Left renal pelvis (tissue), 4 donors: ENCODE measurements at places on chromosomes 6 and 20. TPM values are rescaled to one million over a fixed set of nuclear protein-coding genes. Genes with fewer than 3 reads are reported as not detected.

The ELOVL2 gene
- polyA plus RNA-seq = 9.8 TPM

The TSHZ2 gene
- 14.1 TPM for polyA plus RNA-seq

The VWA7 gene
- polyA plus RNA-seq = 1.5 TPM

- DNase-seq = no peak
Observed at GRCh38 chr20:38196592-38196991, 31.5 kb upstream of the TGM2 start.

- no peak for DNase-seq
Observed at GRCh38 chr20:8711501-8711900, 357.4 kb upstream of the PLCB4 start.

GRCh38 chr6:38827024-38827423 is 111.9 kb downstream of the DNAH8 start:
- no peak for DNase-seq

DNA sequence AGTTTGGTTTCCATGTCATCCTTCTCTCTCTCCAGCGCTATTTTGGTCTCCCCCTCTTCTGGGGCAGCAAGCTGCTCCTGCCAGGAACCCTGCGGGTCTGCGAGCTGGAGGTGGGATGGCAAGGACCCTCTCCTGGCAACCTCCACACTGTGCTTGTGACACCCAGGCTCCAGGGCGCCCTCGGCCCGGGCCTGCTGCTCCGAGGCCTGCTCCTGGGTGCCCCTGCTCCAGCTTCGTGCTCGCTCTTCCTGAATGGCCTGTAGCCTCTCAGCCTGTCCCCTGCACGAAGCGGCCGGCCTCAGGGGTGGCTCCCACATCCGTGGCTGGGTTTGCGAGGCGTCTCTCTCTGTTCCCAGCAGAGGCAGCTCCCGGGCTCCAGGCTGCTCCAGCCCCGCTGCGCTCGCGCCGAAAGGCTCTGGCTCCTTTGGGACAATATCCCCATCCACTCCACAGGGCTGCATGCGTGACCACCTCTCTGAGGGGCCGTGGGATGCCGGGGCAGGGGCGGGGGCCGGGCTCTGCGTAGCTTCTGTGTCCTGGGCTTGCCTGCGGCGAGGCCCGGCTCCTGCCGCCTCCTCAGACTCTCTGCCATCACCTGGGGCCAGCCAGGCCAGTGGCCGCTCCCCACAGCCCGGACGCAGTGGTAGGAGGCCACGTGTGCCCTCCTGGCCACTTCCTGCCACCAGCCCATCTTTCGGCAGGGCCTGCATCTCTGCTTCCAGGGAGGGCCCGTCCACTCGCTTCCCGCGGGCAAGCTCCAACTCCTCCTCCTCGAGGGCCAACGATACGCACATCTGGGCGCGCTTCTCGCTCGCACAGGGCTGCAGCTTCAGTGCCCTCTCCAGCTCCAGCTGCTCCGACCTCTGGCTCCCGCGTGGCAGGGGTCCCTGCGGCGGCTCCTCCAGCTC is 68.9 kb downstream of the GINS1 start:
- no peak for DNase-seq

- DNase-seq = no peak
Observed at GRCh38 chr20:8151372-8151771, 19.3 kb downstream of the PLCB1 start.

DNA sequence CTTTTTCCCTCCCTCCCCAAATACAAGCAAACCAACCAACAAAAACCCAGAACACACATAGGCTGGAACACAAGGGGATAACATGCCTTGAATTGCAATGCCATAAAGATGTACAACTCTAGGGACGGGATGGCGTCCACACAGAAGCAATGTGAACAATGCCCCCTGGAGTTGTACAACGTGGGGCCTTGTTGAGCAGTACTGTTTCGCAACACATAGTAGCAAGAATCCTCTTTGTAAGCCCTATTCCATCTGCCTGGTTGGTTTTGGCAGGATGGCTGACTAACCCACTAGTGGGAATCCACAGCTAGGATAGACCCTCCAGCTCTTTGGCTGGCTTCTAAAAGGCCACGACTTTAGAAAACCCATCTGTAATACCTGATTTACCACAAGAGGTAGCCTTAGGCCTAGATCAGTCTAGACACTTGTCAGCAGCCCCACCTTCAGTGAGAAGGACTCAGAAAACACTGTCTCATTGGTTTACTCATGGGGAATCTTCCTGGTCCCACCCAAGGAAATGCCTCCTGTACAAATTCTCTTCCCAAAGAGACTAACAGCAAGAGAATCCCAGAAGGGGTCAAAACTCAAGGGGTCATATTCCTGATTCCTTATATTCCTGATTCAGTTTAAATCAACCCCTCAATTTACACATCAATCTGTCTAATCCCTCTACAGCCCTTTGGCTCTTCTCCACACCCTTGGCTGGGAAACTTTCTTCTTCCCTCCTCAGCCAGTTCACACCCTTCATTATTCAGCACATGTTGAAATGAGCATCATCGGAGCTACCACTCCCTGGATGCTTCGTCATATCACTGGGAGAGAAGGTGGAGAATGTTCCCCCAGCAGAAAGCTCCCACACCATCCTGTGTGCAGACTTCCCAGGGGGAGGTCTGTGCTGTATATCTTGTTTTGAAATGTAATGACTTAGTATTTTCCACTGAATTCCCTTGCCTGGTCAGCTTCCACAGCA is 622.4 kb upstream of the FLRT3 start:
- DNase-seq = no peak

DNA sequence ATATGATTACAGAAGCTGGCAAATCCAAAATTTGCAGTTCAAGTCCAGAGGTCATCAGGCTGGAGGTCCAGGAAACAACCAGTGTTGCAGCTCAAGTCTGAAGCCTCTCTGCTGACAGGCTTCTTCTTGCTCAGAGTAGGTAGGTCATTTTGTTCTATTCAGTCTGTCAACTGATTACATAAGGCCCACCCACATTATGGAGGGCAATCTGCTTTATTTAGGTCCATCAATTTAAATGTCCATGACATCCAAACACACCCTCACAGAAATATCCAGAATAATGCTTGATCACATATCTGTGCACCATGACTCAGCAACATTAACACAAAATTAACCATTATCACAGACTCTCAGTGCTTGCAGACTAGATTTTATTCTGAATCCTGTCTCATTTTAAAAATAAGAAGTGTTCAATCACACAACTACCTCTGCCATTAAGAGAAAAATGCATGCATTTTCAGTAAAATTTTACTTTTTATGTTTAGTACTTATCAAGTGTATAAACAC is 759.2 kb upstream of the ADGRB3 start:
- no peak for DNase-seq

GRCh38 chr6:121791396-121792315 is 356.2 kb downstream of the GJA1 start:
- no peak for DNase-seq

- DNase-seq = no peak
Observed at GRCh38 chr6:111714416-111715270, 109.0 kb upstream of the TRAF3IP2 start.

- no peak for DNase-seq
Observed at GRCh38 chr6:116087437-116088027, 13.1 kb upstream of the NT5DC1 start.

DNA sequence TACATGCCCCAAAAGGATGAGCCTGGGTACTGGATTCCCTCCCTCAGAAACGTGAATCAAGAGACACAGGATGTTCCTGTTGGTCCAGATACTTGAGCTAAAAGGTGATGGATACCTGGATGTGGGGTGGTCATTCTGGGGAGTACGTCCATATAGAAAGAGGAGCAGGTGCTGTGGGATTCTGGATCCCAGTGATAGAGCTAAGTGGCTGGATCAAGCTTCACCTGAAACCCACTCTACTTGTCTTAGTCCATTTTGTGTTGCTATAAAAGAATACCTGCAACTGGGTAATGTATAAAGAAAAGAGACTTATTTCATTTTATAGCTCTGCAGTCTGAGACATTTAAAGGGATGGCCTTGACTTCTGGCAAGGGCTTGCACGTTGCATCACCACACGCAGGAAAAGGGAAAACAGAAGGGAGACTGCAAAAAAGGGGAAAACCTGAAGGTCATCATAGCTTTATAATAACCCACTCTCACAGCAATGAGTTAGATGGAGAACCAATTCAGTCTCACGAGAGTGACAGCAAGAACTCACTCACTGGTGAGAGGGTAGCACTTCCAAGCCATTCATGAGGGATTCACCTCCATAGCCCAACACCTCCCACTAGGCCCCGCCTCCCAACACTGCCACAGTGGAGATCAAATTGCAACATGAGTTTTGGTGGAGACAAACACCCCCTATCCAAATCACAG is 31.2 kb downstream of the RIPOR3 start:
- no peak for DNase-seq

DNA sequence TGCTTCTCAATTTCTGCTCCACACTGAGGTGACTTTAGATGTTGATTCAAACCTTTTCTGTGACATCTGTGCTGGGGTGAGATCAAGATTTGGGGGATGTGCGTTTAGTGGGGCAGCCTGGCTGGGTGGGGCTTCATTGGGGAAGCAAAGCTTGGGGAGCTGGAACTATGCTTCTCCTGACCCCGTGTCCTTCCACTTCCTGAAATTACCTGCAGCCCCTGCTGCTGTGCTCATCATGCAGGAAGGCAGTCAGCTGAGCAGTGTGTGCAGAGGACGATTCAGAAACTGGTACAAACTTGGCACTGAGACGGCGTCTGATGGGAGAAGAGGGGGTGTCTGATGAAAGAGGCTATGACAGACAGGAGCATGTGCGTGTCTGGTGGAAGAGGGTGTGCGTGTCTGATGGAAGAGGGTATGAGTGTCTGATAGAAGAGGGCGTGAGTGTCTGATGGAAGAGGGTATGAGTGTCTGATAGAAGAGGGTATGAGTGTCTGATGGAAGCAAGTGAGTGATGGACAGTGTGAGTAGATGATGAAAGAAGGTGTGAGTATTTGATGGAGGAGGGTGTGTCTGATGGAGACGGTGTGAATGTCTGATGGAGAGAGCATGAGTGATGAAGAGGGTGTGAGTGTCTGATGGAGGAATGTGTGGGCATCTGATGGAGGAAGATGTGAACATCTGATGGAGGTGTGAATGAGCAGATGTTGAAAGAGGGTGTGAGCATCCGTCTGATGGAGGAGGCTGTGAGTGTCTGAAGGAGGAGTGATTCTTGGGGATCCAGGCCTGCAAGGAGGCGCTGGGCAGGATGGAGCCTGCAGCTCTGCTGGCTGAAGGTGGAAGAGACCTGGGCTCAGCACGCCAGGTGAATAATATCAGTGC is 103.4 kb downstream of the SYCP2 start:
- no peak for DNase-seq

DNA sequence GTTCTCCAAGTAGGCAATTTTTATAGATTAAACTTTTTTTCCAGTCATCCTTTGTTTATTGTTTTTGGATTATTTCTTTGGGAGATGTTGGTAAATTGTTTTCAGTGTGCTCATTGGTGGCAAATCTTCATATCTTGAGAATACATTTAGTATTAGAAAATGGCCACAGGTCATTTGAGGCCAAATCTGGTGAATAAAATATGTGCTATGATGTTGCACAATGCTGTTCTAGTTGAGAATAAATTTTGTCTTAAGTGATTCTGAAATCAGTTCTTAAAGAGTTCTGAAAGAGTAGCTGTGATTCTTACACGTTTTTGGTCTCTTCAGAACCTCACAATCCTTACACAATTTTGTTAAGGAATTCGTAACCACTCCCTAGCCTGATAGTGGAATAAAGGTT is 20.1 kb downstream of the CDKAL1 start:
- DNase-seq = no peak

- no peak for DNase-seq
Observed at GRCh38 chr6:139650941-139651340, 276.5 kb upstream of the CITED2 start.

- DNase-seq = no peak
Observed at GRCh38 chr20:38924718-38925117, 1.5 kb upstream of the FAM83D start.

GRCh38 chr20:46646659-46647380 is 4.4 kb downstream of the SLC13A3 start:
- DNase-seq = no peak

- DNase-seq = no peak
Observed at GRCh38 chr20:11394145-11394833, 523.4 kb upstream of the BTBD3 start.

DNA sequence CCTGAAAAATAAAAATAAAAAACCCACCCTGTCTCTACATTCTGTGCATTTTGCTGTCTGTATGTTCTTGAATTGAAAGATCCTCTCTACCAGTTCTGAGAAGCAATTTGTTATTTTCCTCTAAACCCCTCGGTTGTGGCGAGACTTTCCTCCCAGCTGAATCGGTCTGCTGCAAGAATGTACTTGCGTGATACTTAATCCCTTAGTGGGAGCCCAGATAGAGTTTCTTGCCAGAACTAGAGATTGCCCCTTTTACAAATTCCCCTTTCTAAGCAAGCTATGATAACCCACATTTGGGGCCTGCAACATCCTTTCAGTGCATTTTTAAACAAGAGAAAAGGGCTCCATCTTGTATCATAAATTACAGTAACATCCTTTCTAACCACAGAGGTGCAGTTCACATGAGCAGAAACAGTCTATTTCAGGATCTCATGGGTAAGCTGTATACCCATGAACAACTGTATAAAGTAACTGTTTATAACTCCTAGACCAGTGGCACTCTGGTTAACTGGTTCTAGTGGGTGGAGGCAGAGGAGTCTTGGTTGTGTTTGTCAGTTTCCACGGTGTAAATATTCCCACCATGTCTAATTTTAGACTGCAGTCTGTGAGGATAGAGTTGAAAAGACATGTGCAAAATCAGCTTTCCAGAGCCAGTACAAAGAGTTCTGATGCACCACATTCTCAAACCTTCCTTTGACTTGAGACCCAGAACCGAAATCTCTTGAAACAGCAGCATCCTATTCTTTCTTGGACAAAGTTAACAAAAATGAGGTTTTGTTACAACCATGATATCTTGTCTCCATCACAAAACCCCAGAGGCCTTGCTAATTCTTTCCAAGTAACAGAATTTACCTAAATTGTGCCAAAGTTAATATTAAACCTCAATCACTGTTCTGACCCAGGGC is 113.1 kb upstream of the ZNF217 start:
- DNase-seq = no peak

- DNase-seq = no peak
Observed at GRCh38 chr6:16180696-16181438, 52.0 kb downstream of the MYLIP start.

DNA sequence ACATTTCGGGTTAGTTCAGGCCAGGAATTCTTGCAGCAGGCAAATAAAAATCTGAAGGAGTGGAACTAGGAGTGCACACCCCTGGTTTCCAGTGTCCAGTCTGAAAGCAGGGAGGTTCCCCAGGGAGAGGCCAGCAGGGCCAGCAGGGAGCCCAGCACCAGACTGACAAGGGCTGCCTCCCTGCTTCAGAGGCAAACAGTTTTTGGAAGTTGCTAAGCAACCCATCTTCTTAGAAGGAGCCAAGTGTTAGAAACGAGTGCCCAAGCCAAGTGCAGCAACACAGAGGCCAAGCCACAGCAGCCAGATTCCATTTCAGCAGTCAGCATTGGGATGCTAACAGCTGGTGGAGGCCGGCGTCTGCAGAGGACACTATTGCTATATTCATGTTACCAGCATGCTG is 179.1 kb downstream of the SYNDIG1 start:
- no peak for DNase-seq

DNA sequence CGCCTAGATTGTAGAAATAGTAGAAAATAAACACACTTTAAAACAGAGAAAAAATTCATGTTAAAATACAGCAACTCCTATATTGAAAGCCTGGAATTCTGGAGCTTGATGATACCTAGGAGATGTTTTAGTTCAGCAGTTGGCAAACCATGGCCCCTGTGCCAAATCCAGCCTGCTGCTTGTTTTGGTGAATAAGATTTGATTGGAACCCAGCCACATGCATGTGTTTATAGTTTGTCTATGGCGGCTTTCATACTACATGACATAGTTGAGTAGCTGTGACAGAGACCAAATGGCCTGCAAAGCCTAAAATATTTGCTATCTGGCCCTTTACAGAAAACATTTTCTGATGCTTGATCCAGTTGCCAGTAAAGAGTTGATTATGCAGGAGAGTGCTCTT is 57.2 kb downstream of the PAX1 start:
- no peak for DNase-seq

GRCh38 chr20:3309226-3309625 is 70.2 kb upstream of the SLC4A11 start:
- no peak for DNase-seq
